ENCODE measurements at places on chromosomes 1 and 21.

GRCh38 chr1:106536741-106537140, 519.7 kb upstream of the PRMT6 start:
- DNase-seq: no peak

- no peak for DNase-seq
Measured at GRCh38 chr1:68141071-68142021, 90.9 kb upstream of the DIRAS3 start.

- DNase-seq: no peak
Measured at GRCh38 chr1:168892931-168893330, 163.9 kb upstream of the DPT start.

DNA sequence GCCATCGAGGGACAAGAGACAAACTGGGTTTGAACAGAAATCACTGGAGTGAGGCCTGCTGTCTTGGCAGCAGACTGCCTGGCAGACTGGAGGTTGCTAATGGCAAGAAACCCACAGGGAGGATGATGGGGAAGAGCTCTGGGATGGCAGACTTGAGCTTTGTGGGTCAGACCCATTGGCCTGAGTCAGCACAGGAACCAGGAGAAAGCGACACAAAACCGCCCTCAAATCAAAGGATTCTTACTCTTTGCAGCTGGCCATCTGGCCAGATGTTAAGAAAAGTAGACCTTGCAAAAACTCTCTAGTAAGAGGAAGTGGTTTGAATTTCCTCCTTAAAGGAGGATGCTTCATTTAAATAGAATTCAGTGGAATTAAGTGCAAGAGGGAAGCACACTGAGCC, 195.2 kb upstream of the JUN start:
- DNase-seq: no peak

DNA sequence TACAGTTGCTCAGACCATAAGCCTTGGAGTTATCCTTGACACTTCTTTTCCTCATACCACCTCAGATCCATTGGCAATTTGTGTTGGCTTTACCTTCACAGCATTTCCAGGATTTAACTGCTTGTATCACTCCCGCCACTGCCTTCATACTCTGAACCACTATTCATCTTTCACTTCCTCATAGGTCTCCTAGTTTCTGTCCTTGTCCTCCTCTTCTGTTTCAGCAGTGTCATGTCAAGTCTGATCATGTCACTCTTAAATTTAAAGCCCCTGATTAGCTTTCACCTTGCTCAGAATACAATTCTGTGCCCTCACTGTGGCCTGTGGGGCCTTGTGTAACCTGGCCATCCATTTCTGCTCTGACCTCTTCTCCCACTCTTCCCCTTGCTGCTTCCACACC, 34.7 kb upstream of the C1orf115 start:
- DNase-seq: no peak

- no peak for DNase-seq
Measured at GRCh38 chr1:81823082-81823481, 22.3 kb downstream of the ADGRL2 start.

- DNase-seq: no peak
Measured at GRCh38 chr1:191882870-191883269, 275.4 kb upstream of the RGS18 start.

GRCh38 chr1:218810306-218810705, 363.4 kb upstream of the LYPLAL1 start:
- no peak for DNase-seq

- no peak for DNase-seq
Measured at GRCh38 chr1:148374101-148374500, 109.0 kb downstream of the PPIAL4G start.

DNA sequence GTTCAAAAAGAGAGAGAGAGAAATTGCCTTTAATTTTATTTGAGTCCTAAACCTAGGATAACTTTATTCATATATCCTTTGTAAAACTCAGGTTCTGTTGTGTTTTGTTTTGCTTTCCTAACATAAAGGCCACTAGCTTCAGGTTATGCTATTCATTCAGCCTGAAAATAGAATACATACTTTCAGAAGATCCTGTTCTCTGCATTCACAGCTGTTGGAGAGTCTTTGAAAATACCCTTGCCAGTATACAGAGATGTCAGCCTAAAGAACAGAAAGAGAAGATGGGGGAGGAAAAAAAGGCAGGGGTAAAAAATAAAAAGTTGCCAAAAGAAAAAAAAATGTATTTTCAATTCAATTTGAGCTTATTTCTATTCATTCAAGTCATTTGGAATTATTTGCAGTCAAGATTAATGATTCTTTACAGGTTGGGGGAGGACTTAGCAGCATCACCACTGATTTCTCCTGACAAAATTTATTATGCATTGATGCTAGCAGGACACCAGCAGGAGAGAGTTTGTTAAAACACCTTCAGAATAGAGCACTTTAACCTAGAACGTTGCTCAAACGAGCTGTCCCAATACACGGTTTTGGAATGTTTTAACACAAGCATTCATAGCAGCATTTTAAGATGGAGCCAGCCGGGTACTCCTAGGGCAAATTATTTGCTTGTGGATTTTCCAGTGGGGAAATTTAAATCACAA, 318.5 kb downstream of the NTNG1 start:
- no peak for DNase-seq

DNA sequence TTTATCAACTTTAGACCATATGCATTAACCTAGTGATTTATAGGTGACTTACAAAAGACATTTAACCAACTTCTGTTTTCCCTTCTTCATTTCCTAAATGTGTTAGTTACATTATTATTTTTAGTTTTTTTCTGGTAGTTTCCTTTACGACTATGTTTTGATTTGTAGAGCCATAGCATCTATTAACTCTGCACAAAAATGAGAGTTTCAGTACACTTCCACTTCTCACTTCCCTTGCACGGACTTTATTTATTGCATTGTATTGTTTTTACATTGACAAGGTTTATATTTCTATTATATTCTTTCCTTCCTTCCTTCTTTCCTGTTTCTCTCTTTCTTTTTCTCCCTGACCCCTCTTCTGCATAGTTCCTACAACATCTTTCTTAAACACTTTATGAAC, 14.7 kb downstream of the PKN2 start:
- DNase-seq: no peak

- DNase-seq: no peak
Measured at GRCh38 chr21:35674895-35675470, 385.3 kb downstream of the SETD4 start.

- no peak for DNase-seq
Measured at GRCh38 chr1:240658312-240658960, 46.5 kb upstream of the GREM2 start.

- DNase-seq: no peak
Measured at GRCh38 chr1:59994302-59995198, 68.0 kb upstream of the CYP2J2 start.

DNA sequence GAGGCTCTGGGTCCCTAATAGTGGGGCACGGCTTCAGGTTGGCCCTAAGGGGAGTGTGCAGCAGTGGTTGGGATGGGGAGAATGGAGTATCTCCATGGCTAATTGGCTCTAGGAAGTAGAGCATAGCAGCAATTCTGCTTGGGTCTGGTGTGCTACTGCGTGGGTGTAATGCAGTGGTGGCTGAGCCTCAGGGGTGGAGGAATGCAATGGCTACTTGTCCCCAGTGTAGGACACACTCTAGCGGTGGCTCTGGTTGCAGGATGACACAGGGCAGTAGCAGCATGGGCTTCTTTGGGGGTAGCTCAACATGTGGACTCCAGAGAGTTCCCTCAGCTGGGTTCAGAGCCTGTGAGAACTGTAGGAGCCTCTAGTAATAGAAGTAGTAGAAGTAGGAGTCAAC, 91.2 kb upstream of the FAM78B start:
- no peak for DNase-seq

GRCh38 chr1:112409414-112409813, 13.4 kb downstream of the CTTNBP2NL start:
- no peak for DNase-seq

GRCh38 chr1:169585181-169585580, 1.1 kb downstream of the F5 start:
- no peak for DNase-seq

- no peak for DNase-seq
Measured at GRCh38 chr1:152902636-152903035, 5.7 kb upstream of the IVL start.

DNA sequence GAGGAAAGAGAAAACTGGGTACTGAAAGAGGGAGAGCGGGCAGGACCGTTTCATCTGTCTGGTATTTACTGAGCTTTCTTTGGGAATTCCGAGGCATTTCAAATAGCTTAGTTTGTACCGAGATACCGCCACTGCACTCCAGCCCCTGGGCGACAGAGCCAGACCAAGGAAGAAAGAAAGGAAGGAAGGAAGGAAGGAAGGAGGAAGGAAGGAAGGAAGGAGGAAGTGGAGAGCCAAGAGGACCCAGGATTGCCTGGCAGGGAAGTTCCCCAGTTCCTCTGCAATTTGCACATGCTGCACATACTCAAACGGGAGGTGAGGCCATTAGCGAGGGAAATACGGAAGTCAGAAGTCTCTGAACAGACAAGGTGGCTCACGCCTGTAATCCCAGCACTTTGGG, 961 bp upstream of the FUCA1 start:
- DNase-seq: no peak

GRCh38 chr1:203368624-203369451, 17.9 kb upstream of the FMOD start:
- DNase-seq: no peak

- no peak for DNase-seq
Measured at GRCh38 chr21:35849144-35849543, 211.2 kb downstream of the SETD4 start.

- no peak for DNase-seq
Measured at GRCh38 chr21:21039624-21040170, 41.5 kb downstream of the NCAM2 start.

- DNase-seq: no peak
Measured at GRCh38 chr1:231591466-231591865, 35.1 kb upstream of the DISC1 start.

DNA sequence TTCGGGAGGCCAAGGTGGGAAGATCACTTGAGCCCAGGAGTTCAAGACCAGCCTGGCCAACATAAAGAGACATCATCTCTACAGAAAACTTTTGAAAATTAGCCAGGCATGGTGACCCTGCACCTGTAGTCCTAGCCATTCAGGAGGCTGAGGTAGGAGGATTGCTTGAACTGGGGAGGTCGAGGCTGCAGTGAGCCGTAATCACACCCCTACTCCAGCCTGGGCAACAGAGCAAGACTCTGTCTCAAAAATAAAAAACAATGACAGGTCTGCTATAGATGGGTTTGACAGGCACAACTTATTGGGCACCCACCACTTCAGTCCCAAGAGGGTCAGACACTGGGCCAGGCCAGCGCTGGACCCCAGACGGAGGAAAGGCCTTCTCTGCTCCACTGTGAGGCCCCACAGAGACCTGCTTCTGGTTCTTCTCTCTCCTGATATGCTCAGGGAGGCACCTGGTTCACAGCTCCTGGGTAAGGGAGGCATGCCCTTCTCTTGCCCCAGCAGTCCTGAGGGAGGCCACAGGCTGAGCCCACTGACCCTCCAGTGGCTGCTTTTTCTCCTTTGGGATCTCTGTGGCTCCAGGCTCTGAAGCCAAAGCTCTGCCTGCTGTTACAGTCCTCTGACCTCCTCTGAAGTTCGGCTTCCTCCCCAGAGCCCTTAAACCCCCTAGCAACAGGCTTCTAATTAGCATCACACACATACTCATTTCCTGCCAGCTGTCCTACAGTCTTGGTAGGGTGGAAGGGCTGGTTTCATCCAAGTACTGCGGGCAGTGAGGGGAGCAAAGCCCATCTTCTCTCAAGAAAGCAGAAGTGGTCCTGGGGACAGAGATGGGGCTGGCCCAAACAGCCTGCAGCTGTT, 14.4 kb downstream of the S100A16 start:
- no peak for DNase-seq

- no peak for DNase-seq
Measured at GRCh38 chr1:202264726-202265125, 71.1 kb downstream of the LGR6 start.

DNA sequence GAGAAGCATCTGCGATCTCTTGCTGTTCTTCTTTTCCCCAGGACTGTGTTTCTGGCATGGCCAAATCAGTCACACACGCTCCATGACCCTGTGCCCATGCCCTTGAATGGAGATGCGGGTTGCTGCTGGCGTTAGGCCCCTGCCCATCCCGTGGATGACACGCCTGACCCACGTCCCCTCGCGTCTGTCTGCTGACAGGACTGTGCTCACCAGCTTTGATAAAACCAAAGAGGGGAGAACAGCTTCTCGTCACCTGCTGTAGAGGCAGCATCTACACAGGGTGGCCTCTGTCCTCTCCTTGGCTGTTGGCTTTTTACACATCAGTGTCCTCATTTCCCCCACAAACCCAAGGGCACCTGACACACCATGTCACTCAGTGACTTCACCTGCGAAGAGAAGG, 6.9 kb downstream of the MT1HL1 start:
- no peak for DNase-seq

- DNase-seq: no peak
Measured at GRCh38 chr1:217462666-217463065, 168.2 kb downstream of the GPATCH2 start.

DNA sequence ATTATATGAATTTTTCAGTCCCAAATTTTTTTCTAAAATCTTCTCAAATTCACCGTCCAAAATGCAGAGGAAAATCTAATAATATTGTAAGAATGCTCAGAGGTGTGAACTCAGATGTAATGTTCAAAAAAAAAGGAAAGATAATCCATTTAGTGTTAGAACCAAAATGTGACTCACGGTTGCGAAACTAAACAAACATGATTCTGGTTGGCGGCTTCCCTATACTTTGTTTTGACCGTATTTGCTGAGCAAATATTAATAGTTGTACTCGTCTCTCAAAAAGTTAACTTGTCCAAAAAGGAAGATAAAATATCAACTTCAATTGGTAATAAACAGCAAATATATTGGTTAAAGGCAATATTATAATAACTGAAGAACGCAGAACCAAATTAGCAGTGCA, 34.4 kb downstream of the ZSWIM5 start:
- peak; percentile 51 for DNase-seq

GRCh38 chr1:112515311-112516009, 6.7 kb downstream of the WNT2B start:
- DNase-seq: no peak

- DNase-seq: no peak
Measured at GRCh38 chr1:184287001-184287400, 99.8 kb upstream of the C1orf21 start.

- no peak for DNase-seq
Measured at GRCh38 chr1:50354813-50355212, 68.4 kb downstream of the DMRTA2 start.

DNA sequence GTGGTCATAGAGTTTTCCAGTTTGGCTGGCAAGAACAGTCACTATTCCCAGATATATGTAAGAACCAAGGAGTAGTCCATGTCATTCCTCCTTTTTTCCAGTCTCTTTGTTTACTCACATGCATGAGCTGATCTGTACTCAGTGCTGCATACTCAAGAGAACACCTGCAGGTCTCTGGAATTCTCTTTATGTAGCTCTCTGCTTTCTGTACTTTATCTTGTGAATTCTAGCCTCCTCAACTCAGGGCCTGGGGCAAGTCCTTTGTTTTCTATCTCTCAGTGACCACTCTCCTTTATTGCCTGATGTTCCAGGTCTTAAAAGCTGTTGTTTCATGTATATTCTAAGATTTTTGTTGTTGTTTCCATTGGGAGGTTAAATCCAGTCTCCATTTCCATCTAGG, 478.9 kb downstream of the DPYD start:
- no peak for DNase-seq

GRCh38 chr1:43970502-43970901, 692 bp downstream of the DPH2 start:
- no peak for DNase-seq

All from A549 (cell line).